Caco-2 (cell line): ENCODE measurements at places on chromosomes 7 and 10.

DNA sequence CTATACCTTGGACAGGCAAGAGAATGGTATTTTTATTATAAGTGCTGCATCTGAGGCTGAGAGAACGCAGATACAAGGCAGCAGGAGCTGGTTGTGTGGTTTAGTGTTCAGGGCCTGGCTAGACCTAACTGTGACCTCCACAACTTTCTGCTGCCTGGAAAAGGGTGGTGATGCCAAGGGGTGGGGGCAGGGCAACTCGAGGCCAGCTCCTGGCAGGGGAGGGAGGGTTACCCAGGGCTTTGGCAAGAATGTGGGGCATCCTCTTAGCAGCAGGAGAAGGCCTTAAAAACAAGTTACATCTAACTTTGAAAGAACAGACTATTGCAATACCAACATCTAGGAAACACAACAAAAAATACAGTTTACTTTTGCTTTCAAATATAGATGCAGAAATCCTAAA, 13.0 kb downstream of the MXI1 start:
- DNase-seq: no peak

DNA sequence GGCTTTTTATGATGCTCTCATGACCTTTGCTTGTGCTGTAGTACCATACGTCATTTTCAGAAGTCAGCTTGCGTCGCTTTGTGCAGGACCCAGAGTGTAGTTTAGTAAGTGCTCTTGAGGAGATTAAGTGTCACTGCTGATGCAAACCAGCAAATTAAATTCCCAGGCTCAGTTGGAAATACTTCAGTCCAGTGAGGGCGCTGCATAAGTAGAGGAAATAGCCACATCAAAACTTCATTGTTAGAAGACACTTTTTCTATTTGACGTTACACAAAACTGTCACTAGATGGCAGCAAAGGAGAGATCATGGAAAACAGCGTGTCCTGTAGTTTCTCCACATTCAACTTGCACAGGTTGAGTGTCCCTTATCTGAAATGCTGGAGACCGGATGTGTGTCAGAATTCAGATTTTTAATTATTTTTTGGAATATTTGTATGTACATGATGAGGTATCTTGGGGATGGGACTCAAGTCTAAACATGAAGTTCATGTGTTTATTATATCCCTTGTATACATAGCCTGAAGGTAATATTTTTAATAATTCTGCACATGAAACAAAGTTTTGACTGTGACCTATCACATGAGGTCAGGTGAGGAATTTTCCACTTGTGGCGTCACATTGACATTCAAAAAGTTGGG, 7.9 kb downstream of the ZNF22 start:
- peak; percentile 83 for DNase-seq

DNA sequence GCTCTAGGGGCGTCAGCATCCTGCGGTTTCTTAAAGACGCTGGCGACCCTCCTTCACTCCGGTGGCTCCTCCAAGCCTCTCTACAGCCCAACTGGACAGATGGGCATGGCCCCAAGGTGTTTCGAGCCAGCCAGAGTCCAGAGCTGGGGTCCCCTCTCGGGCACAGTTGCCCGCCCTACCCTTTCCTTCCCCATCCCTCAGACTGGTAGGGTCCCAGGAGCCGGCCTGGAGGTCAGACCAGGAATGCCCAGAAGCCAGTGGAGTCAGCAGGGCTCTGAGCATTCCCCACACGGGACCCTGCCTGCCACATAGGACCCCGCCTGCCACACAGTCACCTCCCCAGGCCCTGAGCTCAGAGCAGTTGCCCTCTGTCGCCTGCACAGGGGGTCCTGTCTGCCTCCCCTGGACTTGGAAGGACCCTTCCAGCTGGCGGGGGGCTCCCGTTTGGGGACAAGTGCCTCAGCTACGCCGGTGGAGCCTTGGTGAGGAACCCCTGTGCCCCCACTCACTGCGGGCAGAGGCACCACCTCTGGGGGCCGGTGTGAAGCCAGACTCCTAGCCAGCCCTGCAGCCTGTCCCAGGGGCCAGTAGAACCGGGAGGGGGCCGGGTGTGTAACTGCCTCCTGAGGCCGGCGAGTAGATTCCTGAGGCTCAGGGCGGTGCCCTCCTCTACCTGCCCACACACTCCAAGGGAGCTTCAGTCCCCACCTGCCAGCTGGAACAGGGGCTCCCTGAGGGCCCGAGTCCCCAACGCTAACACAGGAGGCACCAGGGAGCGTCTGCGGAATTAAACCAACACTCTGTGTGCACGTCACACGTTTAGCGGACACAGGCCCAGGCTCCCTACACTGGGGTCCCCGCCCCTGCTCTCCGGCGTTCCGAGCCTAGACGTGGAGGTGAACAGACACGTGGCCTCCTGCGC, 19.4 kb upstream of the PDGFA start:
- no peak for DNase-seq

DNA sequence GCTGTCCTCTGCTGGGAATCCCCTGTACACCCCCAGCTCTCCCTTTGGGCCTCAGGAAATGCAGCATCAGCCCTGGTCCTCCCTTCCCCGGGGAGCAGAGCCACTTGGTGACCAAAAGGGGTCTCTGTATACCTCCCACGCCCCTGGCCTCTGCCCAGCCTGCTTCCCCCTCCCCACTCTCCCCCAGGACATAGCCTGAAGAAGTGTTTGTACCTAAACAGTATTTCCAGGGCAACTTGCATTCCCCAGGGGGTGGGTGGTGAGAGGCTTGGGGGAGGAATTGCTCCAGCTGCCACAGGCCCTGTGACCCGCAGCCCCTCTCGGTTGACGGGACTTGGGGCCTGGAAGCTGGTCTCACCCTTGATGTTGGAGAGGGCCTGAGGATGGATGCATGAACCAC, 39.3 kb downstream of the TMEM270 start:
- no peak for DNase-seq

DNA sequence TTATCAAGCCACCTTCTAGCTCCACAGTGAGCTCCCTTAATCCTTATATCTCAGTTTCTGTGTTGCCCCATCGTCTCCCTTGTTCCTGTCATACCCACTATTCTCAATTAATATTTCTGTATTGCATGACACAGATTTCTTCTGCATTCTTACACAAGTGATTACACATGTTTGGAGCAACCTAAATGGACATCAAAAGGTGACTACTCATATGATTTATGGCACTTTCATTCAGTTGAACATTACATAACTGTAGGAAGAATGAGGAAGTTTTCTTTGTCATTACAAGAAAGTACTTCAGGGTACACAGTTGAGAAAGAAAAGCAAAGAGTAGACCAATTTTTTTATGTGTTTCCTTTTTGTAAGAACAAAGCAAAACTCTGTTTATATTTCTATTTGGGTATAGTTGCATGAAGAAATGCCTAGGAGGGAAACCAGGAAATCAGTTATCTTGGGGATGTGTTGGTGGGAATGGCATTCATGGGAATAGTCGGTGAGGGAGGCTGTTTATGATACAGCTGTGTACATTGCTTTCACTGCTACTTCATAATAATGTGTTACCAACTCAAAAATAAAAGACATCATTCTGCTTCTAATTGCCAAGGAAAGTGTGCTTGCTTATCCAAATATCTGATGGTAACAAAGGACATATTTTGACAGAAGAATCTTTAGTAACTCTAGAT, 23.6 kb upstream of the PRSS37 start:
- DNase-seq: no peak

DNA sequence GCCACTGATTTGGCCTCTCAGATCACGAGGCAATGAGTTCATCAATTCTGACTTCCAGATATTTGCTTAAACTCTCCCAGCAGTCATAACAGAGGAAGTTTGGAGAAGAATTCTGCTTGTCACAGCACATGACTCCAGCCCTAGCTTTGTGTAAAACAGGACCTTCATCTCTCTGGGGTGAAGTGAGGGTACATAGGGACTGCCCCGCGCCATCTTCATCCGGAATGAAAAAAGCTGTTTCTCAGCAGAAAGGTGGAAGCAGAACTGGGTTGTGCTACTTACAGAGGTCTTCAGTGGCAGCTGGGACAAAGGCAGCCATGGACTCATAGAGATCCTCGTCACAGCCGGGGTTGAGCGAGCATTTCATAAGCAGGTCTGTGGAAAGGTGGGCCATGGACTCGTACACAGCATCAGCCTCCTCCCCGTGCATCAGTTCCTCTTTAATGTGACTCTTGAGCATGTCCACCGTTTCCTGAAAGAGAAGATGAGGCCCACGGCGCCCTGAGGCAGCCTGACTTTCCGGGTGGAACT, 58.4 kb upstream of the TM9SF3 start:
- no peak for DNase-seq

DNA sequence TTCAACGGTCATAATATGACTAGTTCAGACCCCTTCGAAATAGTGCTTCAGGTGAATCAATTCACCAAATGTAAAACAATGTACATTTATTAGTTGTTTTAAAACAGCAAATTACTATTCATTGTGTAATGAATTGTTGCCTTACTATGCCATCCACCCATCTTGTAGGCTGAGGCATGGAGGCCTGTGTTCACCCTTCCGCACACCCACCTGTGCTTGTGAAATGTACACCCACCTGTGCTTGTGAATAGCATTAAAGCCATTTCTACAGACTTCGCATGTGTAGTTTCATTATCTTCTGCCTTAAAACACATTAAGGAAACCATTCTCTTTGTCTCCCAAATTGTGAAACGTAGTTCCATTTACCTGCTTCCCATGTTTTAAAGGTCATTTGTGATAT, 16.8 kb downstream of the CLRN3 start:
- no peak for DNase-seq

DNA sequence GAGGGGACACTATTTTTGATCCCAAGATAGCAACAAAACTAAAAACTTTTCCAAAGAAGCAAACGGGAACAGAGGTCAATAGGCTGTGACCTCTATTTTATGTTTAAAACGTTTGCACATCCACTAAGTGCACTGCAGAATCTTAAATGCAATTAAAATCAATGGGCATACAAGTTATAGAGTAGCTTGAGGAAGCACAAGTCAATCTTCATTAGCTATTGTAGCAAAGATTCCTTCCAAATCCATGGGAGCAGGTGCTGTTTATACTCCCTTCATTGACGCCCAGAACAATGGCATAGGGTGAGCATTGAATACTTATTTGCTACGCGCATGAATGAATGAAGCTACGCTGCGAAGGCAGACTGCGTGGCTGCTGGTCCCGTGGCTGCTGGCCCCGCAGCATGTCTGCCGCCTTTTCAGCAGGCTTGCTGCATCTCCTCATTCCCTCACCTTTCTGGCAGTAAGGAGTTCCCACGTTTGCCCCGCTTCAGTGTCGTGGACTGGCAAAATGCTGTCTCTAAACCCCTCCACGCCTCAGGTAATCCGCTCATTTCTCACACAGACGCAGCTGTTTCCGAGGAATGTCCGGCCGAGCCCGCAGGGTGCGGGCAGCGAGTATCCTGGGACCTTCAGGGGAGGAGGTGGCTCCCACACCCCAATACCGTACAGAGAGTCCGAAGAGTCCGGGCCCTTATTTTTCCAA, 754 bp upstream of the PHYHIPL start:
- DNase-seq: peak; percentile 56

DNA sequence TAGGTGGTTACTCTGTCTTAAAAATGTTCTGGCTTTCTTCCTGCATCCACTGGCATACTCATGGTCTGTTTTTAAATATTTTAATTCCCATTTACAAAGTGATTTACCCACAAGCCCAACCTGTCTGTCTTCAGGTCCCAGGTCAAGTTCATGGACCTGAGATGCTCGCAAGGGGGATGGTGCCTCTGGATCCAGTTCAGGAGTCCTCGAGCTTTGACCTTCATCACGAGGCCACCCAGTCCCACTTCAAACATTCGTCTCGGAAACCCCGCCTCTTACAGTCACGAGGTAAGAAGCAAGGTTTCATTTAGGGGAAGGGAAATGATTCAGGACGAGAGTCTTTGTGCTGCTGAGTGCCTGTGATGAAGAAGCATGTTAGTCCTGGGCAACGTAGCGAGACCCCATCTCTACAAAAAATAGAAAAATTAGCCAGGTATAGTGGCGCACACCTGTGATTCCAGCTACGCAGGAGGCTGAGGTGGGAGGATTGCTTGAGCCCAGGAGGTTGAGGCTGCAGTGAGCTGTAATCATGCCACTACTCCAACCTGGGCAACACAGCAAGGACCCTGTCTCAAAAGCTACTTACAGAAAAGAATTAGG, 8.7 kb downstream of the ZKSCAN1 start:
- DNase-seq: no peak

GRCh38 chr10:124264271-124264670, 154.5 kb downstream of the OAT start:
- DNase-seq: no peak

GRCh38 chr7:41501006-41501405, 201.9 kb downstream of the INHBA start:
- no peak for DNase-seq

GRCh38 chr7:106881984-106882383, 16.9 kb downstream of the PIK3CG start:
- no peak for DNase-seq

DNA sequence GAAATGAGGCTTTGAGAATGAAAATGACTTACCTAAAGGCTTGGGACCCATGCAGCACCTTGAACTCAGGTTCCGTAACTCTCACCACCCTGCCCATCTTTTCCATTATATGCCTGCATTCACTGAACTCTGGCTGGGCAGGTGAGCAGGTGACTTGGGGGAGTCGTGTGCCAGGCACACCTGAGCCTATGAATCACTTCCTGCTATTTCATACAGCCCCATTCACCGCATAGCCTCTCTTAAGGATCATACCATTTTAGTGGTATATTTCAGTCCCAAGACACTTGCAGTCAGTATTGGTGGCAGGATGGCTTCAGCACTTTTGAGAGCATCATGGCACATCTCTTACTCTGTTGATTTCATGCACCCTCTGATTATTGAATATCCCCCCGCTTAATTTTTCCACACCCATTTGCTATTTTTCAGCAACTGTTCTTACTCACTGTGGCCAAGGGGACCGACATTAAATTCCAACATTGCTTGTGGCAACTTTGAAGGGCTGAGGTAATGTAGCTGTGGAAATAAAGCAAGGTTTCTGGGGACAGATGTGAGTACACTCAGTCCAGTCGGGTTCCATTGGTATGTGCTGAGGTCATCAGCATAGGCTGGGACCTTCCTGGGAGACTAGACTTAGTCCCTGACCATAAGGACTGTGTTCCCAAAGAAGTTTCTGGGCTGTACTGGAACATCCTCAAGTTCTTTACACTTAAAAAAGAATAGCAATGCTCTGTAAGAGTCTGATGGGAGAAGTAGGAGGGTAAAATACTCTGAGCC, 39.8 kb upstream of the ZNF438 start:
- no peak for DNase-seq

GRCh38 chr7:95925971-95926370, 153.6 kb downstream of the DYNC1I1 start:
- no peak for DNase-seq

- no peak for DNase-seq
Observed at GRCh38 chr7:106089647-106090046, 22.5 kb downstream of the SYPL1 start.

GRCh38 chr10:45152726-45153125, 152.0 kb downstream of the ZNF22 start:
- no peak for DNase-seq

GRCh38 chr10:72243822-72244437, 27.9 kb upstream of the ASCC1 start:
- no peak for DNase-seq

DNA sequence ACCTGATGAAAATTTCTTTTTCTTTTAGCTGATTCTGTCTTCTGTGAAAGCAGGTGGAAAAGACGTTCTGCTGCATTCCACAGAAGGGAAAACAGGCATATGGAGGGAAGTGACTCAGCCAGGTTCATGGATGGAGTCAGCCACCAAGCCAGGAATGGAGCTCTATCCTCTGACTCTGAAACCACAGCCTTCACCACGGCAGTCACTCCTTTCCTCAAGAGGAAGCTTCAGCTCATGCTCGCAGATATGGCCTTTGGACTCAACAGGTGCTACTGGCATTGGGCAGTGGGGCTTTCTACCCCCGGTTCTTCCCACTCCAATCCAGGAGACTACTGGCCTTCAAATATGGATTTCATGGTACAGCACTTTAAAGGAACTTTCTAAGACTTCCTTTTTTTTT, 11.5 kb upstream of the PLAU start:
- peak; percentile 30 for DNase-seq

- DNase-seq: no peak
Observed at GRCh38 chr10:89940076-89940475, 238.7 kb downstream of the KIF20B start.
